ENCODE measurements at places on chromosomes 5 and 9.

- DNase-seq, result no peak
Observed at GRCh38 chr5:172678902-172679301, 37.8 kb downstream of the NEURL1B start.

DNA sequence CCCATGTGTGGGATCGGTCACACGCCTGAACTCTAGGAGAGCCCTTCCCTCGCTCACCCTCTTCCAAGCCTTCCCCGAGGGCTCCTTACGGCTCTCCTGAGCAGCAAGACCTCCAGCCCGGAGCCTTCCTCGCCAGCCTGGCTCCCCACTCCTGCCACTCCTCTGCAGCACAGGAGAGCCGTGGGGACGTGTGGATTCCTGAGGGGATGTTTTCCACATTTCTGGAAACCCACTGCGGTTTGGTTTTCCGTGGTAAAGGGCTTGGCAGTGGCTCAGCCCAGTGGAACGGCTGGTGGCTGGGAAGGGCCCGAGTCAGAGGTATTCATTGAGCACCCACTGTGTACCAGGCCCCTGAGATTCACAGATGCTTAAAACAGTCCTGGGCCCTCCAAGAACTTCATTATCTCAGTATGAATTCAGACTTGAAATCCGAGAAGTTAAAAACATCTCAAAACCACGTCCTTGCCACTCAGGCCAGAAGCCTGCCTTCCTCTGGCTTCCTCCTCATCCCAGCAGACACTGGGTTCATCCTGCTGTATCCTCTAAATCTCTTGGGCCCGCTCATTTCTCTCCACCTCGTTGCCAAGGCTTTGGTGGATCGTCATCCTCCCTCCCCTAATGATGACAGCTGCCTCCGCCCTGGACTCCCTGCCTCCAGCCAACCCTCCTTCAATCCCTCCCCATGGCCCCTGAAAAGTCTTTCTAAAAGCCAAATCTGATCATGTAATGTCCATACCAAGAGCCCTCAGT lies 109.6 kb downstream of the FGF18 start:
- no peak for DNase-seq

DNA sequence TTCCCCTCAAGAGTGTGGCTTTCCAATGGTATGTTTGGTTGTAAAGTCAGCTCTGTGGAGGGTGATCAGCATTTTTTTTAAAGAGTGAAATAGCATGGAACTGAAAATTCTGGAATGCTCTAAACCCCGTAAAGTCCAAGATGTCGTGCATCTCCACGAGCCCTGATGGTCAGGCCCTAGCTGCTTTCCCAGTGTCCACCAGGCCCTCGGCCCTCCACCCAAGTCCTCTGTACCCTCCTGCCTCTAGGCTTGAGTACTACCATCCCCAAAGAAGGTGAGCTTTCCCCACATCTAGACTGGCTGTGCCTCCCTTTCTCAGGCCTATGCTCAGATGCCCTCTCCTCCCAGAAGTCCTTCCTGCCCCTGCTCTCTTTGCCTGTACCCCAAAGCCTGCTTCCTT lies 280.3 kb downstream of the GADD45G start:
- no peak for DNase-seq

GRCh38 chr9:36441966-36442365 lies 41.9 kb upstream of the RNF38 start:
- DNase-seq, result no peak
